Erythroblast (primary cell): ENCODE measurements at places on chromosomes 4 and X.

GRCh38 chr4:13921805-13922204 lies 294.3 kb upstream of the BOD1L1 start:
- DNase-seq, result no peak

- no peak for DNase-seq
These were observed 81.0 kb upstream of the RBPJ start for GRCh38 chr4:26239801-26240200.

GRCh38 chr4:19051831-19052230 lies 1030.3 kb upstream of the LCORL start:
- DNase-seq, result no peak

GRCh38 chrX:56343664-56344063 lies 111.5 kb downstream of the KLF8 start:
- DNase-seq, result no peak

DNA sequence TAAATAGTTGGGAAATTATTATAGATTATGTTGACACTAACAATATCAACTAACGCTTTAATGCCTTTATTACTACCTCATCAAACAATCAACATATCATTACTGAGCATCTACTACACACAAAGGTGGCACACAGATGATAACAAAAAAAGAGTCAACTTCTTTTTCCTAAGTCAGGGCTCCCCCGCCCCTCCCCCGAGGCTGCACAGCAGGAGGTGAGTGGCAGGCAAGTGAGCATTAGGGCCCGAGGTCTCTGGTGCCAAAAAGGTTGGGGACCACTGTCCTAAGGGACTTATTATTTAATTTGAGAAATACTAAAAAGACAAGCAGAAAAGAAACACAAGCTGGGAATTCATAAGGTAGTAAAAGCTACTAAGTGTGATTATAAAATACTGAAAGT lies 50.3 kb upstream of the MCF2 start:
- DNase-seq, result peak; percentile 3

- no peak for DNase-seq
These were observed 132.7 kb downstream of the PALLD start for GRCh38 chr4:168629566-168629965.

DNA sequence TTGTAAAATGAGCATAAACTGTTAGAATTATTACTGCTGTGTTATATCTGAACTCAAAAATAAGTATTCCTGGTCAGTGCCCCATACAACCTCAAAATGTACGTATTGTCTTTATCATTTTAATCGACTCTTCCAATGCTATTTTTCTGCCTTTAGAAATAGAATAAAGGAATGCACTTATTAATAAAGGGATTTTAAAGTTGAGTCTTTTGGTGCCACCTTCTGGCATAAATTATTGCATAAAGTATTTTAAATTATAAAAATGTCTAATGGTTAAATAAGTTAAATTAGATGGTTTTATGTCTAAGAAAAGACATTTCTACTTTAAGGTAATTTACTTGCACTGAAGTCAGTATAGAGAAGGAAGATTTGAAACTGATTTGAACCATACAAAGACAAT lies 424.0 kb upstream of the NDST4 start:
- DNase-seq, result no peak

DNA sequence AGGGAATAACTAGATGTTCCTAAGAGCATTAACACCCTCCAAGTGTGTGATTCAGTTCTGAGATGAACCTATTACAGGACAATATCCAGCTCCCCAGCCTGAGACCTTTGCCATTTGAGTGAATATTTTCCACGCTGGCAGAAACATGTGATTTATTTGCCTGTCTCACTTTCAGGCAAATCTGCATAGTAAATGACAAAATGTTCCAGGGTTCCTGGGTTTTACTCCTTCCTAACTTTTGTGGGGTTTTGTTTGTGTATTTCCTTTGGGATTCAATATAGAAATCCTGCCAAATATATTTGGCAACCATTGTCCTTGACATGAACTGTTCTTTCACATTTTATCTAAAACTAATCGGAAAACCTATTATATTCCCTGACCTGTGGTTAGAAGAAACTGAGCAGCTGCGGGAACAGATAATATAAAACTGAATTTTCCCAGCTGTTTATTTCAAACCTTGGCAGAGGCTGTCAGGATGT lies 12.5 kb downstream of the F8 start:
- no peak for DNase-seq

DNA sequence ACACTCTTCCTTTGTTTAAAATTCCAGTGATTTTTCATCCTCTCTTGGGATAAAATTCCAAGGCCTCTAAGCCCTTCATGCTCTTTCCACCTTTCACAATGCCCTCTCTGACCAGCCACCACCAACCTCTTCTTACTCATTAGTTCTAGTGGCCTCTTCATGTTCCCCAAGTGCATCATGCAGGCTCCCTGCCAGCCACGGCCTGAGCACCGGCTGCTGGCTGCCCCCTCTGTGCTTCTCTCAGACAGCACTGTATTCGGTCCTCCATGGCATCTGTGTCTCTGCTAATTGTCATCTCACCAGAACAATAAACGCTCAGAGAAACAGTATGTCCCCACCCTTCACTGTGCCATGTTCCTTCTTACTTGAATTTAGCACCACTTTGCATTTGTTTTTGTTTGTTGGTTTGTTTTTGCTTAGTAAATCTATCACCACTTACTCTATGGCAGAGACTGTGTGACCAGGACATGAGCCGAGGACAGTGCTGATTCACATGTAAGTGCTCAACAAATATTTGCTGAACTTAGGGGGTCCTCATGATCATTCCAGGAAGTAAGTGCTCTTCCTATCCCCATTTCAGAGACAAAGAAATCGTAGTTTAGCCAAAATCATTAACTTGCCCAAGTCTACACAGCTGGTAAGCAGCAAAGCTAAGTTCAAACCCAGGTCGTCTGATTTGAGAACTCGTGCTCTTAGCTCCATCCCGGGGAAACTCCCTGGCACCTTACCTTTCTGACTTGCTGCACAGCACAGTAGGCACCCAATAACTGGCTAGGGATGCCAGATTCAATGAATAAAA lies 77.1 kb upstream of the UCP1 start:
- DNase-seq, result no peak

DNA sequence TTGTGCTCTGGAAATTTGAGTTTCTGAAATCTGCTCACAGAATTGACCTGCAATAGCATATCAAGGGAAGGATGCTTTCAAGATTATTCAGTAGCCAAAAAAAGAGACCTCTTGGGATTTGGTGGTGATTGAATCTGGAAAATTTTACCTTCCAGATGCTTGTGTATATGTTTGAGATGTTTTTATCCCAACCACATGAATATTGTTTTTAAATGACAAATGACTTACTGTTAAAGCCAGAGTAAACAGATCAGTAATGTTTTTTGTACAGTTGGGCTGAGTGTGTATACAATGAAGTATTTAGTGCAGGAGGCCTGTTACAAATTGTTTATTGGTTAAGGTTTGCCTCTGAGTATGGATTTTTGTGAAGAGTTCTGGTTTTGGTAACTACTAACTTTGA lies 126.5 kb downstream of the CBR4 start:
- DNase-seq, result no peak

- no peak for DNase-seq
These were observed 10.3 kb upstream of the VSIG4 start for GRCh38 chrX:66050140-66050569.

- no peak for DNase-seq
These were observed 83.6 kb downstream of the HPGD start for GRCh38 chr4:174438711-174439110.

- DNase-seq, result peak; percentile 28
These were observed 19.6 kb downstream of the CLCN4 start for GRCh38 chrX:10176121-10177003.

DNA sequence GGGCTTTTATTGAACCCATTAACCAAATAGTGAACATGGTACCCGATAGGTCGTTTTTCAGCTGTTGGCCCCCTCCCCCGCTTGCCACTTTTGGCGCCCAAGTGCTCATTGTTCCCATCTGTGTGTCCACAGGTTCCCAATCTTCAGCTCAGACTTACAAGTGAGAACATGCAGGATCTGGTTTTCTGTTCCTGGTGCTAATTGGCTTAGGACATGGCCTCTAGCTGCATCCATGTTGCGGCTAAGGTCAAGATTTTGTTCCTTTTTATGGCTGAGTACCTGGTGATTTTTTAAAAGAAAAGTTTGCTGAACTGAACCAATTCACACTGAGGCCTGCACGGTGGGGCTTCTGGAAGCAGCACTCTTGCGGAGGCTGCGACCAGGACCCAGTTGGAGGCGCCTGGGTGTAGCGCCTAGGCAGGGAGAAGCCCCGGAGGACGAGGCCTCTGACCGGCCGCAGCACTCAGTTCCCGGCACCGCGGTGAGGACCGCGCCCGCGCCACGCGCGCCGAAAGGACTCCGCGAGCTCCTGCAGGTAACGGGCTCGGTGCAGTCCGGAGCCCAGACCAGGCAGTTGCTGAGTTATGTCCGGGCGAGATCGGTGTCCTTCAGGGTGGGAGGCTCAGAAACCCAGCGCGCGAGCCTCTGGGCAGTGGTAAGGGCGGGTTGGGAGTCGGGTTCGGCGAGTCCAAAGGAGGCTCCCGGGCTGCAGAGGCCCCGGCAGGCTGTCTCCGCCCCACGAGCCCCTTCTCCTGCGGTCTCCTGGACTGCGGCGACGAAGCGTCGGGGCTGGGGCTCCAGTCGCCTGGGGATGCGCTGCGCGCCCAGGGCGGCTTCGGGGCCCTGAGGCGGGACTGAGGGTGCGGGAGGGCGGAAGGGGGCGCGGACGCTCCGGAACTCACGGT lies 15.8 kb upstream of the SLC25A4 start:
- peak; percentile 32 for DNase-seq
